ENCODE measurements at places on chromosomes 3 and 15. TPM values are rescaled to one million over a fixed set of nuclear protein-coding genes. Genes with fewer than 3 reads are reported as not detected.
A peak's percentile ranks its signal among the peaks of the same experiment; 100 is the strongest.

BNIP2 gene
- total RNA-seq = 69.6 TPM

- DNase-seq = no peak
- H3K36me3 ChIP-seq = no peaks in the 10 kb centered on the region
- peaks cover 21% of the 10 kb centered on the region for H3K4me1 ChIP-seq
- no peaks in the 10 kb centered on the region for H3K27me3 ChIP-seq
- H3K27ac ChIP-seq = no peak overlapping the region
Measured at GRCh38 chr3:169603661-169604060, 59.9 kb downstream of the MECOM start.

PSTPIP1 gene
- not detected for total RNA-seq

- no peaks in the 10 kb centered on the region for H3K4me1 ChIP-seq
- no peaks in the 10 kb centered on the region for H3K27me3 ChIP-seq
- H3K36me3 ChIP-seq = no peaks in the 10 kb centered on the region
Measured at GRCh38 chr3:101026881-101027280, 33.7 kb upstream of the ABI3BP start.

- peaks cover 41% of the 10 kb centered on the region for H3K4me1 ChIP-seq
- DNase-seq = no peak
- H3K4me3 ChIP-seq = no peak overlapping the region
- peaks cover 2% of the 10 kb centered on the region for H3K36me3 ChIP-seq
- no peak overlapping the region for H3K27ac ChIP-seq
Measured at GRCh38 chr3:42814914-42815507, 5.8 kb downstream of the ACKR2 start.

DNA sequence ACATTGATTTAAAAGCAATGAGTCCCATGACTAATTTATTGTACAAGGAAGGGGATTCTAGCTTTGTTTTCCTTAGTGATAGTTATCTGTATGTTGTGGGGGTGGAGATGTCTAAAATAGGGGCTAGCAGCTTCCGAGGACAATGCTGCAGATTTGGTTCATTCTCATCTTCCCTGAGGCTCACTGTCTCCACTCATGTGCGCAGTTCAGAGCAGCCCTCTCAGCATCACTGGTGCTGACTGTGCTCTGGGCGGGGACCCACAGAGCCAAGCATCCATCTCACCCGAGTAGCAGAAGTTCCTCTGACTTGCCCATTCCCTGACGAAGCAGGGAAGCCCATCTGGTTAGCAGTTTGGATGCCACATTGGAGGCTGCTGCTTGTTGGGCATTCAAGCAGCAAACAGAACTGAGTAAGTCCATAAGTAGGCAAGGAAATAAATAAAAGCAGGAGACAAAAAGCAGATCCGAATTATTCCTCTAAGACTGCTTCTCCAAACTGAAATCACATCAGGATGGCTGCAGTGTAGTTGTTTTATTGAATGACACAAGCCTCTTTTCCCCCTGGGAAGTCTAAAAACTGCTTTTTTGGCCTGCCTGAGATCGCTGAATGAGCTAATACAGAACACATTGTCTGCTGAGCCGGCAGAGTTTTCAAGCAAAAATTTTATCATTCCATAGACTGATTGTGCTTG, 27.5 kb downstream of the RARB start:
- no peaks in the 10 kb centered on the region for H3K27me3 ChIP-seq
- peaks cover 83% of the 10 kb centered on the region for H3K4me1 ChIP-seq
- peaks cover 13% of the 10 kb centered on the region for H3K36me3 ChIP-seq
- H3K27ac ChIP-seq = peak overlapping the region; percentile 95
- peak overlapping the region; percentile 51 for H3K4me3 ChIP-seq

- no peaks in the 10 kb centered on the region for H3K4me1 ChIP-seq
- DNase-seq = no peak
- H3K27me3 ChIP-seq = no peaks in the 10 kb centered on the region
- no peak overlapping the region for H3K27ac ChIP-seq
Measured at GRCh38 chr15:85727068-85727467, 67.7 kb downstream of the KLHL25 start.
